Activated naive CD4-positive, alpha-beta T cell treated with anti-CD3 and anti-CD28 coated beads, Interleukin-2, amount 50 U/mL, for 72 hours (primary cell): ENCODE measurements at places on chromosomes 7 and 10.

GRCh38 chr10:86269332-86269731 is 97.3 kb downstream of the GRID1 start:
- DNase-seq, result peak; percentile 25

- DNase-seq, result no peak
Observed at GRCh38 chr10:46040004-46040403, 6.1 kb downstream of the MSMB start.

DNA sequence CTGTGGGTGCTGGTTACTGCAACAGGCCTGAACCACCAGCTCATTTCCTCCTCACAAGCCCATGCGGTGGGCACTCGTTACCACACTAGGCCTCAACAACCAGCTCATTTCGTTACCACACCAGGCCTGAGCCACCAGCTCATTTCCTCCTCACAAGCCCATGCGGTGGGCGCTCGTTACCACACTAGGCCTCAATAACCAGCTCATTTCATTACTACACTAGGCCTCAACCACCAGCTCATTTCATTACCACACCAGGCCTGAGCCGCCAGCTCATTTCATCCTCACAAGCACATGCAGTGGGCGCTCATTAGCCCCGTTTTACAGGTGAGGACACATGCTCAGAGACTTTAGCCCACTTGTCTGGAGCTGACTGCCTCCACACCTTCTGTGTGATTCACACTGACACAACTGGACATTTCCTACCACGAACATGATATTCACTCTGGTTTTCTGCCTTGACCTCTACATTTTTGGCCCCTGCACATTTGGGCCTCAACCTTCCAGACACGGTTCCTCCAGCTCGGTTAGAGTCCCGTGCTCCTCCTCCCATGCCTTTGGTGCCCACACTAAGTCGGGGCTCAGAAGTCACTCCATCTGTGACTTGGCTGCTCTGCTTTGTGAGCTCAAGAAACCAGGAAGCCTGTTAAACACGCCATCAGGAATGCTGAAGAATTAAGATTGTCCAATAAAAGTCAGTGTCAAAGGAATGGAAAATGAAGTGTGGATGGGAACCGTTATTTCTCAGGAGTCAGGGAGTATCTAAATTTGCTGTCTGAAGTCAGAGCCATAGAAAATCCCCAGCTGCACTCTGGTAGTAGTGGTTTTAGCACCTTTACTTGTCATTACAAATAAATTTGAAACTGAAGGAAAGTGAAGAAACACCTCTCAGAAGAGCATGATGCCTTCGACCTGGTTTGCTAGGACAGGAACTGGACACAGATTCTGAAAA is 55.8 kb upstream of the LANCL2 start:
- peak; percentile 62 for DNase-seq

DNA sequence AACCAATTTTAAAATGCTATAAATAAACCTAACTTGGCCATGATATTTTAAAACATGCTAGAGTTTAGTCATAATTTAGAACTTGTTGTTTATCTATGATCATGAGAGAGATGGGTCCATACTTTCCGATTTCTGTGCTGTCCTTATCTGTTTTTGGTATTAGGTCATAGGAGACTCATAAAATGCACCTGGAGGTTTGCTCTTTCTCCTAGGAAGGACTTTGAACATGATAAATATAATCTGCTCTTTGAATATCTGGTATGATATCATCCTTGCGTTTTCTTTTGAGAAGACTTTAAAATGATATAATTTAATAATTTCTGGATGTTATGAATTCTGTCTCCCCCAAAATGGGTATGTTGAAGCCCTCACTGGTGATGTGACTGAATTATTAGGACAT is 9.0 kb upstream of the ANTXRL start:
- DNase-seq, result no peak

DNA sequence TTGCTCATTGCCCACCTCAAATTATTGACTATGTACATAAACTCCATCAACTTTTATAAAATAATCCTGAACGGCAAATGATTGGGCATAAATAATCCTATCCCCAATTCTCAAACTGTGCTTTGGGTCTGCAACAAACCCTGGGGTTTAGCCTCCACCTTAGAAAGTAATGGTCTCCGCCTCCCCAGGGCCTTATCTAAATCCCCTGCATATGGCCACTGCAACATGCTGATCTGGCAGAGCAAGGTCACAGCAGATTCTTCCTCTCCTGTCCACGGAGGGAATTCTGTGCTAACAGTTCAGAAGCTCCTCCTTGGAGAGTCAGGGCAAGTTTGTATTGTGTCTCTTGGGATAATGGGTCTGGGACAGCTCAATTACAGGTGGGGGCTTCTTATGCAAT is 18.4 kb downstream of the FXYD4 start:
- no peak for DNase-seq

- DNase-seq, result no peak
Observed at GRCh38 chr10:76667408-76668370, 969.9 kb downstream of the KCNMA1 start.

- no peak for DNase-seq
Observed at GRCh38 chr7:8208816-8209215, 53.2 kb downstream of the ICA1 start.

DNA sequence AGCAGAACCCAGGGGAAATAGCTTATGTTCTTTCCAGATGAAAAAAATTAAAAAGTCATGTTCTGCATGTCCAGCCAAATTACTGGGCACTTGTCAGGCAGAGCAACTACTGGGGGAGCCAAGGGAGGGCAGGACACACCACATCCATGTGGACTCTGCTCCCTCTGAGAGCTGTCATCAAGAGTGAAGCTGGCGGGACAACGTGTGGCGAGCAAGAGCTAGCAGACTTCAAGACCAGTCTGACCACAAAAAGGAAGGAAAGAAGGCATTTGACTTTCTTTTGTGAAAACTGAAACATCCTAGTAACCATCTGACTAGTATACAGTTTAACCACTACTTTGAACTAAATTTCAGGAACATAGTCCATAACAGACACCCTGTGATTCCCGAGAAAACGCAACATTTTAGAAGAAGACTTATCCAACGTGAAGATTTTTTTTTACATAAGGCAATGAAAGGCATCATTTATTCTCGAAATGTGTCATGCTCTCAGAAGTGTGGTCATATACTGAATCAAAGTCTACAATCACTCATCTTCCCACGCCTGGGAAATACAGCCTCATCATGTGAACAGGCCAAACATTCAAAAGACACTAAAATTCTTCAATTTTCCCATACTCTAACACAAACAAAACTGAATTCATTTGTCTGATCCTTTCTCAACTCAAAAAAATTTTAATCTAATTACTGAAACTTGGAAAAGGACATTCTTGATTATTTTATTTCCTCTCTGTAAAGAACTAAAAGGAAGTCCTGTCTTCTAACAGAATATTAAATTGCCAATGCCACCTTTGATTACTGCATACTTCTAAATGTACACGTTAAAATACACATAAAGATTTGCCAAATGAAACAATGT is 15.5 kb downstream of the CYTH3 start:
- peak; percentile 55 for DNase-seq

GRCh38 chr10:46541017-46541661 is 15.3 kb downstream of the GPRIN2 start:
- no peak for DNase-seq

- no peak for DNase-seq
Observed at GRCh38 chr7:141551782-141552181, 572 bp downstream of the AGK start.
